ENCODE measurements at places on chromosomes 3 and 15.
A peak's percentile ranks its signal among the peaks of the same experiment; 100 is the strongest.

DNA sequence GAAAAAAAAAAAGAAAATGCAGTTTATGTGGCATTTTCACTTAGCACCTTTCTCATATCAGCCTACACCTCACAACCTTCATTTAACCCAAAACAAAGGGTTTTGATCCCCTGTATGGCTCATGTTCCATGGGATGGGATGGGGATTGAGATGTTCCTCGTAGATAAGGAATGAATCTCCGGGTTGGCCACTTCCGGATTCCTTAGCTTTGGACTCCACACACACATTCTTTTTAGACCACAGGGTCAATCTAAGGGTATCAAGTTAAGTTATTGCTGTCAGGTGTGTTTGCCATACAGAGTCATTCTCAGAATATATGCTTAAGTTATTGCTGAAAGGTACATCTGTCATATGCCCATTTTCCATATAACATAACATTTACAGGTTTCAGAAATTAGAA lies 301.4 kb upstream of the TGFBR2 start:
- DNase-seq = no peak

- DNase-seq = no peak
Measured at GRCh38 chr3:52724511-52724910, 18.6 kb downstream of the SPCS1 start.

GRCh38 chr3:67622652-67623051 lies 31.8 kb downstream of the SUCLG2 start:
- no peak for DNase-seq

DNA sequence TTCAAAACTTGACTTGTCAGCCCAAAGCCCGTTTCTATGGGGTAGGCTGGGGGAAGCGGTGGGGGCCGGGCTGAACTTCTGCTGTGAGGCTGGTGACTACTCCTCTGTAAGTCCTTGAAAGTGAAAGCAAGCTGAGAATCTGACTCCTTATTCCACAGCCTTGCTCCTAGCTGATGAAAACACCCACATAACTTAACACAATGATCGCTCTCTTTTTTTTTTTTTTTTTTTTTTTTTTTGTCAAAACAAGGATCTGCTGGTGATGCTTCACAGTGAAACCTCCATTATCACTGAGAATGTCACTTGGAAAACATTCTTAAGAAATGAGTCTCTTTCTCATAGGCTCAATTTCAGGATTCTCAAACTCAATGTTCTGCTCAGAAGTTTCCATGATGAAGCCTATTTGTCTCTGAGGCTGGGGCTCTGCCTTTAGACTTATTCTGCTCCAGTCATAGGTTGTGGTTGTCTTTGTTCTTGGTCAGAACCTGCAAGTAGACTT lies 31.4 kb upstream of the TKT start:
- no peak for DNase-seq

DNA sequence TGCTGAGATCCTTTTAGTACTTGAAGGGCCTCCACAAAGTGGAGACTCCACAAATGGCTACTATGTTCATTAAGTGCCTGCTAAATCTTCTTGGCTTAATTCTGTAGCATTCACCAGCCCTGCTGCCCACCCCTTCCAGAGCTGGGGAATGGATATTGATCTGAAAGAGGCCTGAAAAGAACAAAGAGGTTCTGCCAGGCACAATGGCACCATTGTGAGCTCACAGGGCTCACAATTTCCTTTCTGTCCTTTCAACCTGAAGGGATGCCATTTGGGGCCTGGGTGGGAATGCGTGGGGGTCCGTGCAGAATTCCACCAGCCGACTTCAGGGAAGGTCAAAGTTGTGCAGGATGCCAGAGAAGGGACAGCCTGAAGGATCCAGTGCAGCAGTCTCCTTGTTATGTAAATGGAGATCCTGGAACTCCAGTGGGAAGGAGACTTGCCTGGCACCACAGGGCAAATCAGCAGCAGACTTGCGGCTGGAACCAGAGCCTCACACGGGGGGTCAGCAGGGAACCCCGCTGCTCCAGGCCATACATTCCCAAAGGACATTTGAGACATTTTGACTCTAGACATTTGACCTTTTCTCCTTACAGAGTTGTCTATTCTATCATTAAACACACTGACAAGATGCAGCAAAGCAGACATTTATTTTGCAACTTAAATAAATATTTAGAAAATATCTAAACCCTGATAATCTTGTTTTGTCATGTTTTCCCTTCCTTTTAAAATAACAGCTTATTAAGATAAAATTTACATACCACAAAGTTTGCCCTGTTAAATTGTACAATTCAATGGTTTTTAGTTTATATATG lies 21.5 kb upstream of the MORF4L1 start:
- no peak for DNase-seq

- DNase-seq = no peak
Measured at GRCh38 chr3:185677146-185677829, 91.2 kb downstream of the SENP2 start.

GRCh38 chr3:195438371-195438770 lies 4.4 kb downstream of the ACAP2 start:
- no peak for DNase-seq

DNA sequence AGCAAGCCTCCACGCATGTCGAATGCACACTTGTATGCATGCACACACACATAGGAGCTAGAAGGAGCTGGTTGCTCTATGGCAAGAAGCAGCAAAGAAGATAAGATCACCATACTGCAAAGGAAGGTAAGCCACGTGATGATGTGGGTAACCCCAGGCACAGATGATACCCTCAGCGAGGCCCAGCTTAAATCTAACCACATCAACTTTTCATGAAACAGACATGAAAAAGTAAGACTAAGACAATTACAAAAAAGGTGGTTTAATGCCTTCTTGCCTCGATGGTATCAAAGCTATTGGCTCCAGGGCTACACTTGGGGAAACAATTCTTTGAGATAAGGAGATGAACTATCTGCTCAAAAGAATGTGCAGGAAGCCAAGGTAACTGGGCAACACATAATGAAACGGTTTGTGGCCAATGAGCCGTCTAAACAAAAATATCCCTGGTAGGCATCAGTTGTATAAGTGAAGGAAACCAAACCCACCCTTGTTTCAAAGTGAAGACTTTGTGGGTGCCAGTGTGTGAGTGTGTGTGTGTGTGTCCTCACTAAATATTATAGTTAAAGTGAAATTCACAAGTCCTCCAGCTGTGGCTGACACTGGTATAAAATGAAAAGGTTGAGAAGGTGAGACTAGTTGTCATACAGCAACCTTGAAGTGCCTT lies 365.7 kb upstream of the ICE2 start:
- DNase-seq = peak; percentile 45
